ENCODE measurements at places on chromosomes 3 and 15.

DNA sequence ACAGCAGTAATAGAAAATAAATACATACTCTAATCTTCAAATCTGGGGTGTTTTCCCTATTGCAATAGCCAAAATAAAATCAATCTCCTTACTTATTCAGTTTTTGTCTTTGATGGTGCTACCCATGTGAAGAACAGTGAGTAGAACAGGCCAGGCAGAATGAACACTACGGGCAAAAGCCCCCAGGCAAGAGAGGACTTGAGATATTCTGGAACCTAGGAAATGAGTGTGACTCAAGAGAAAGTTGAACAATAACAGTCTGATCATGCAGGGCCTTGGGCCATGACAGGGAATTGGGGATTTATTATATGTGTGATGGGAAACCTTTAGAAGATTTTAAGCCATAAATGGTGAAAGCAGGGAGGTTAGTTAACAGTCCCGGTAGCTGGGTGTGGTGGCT lies 14.0 kb upstream of the DUT start:
- DNase-seq, result no peak

GRCh38 chr15:35490511-35490910 lies 55.5 kb downstream of the DPH6 start:
- DNase-seq, result no peak

GRCh38 chr3:46831316-46831715 lies 31.9 kb downstream of the MYL3 start:
- DNase-seq, result no peak

- no peak for DNase-seq
These were observed 78.8 kb upstream of the CTNNB1 start for GRCh38 chr3:41120460-41120859.

GRCh38 chr3:11154036-11154952 lies at the start of gene HRH1:
TSS of gene HRH1 (plus strand) at chr3:11154493. CDS start at chr3:11259038, 104,545 bp downstream.
- no peak for DNase-seq

DNA sequence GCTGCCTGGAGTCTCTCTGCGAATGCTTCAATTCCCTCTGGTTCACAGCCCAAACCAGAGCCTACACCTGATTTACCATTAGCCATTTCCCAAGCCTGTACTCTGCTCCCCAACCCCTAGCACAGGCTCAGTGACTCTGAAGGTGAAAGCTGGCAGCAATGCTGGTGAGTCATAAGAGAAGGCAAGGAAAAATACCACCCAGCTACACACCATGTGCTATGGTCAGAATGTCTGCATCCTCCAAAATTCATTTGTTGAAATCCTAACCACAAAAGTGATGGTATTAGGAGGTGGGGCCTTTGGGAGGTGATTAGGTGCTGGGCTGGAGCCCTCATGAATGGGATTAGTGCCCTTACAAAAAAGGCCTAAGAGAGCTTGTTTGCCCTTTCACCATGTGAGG lies 117.1 kb upstream of the TJP1 start:
- no peak for DNase-seq

DNA sequence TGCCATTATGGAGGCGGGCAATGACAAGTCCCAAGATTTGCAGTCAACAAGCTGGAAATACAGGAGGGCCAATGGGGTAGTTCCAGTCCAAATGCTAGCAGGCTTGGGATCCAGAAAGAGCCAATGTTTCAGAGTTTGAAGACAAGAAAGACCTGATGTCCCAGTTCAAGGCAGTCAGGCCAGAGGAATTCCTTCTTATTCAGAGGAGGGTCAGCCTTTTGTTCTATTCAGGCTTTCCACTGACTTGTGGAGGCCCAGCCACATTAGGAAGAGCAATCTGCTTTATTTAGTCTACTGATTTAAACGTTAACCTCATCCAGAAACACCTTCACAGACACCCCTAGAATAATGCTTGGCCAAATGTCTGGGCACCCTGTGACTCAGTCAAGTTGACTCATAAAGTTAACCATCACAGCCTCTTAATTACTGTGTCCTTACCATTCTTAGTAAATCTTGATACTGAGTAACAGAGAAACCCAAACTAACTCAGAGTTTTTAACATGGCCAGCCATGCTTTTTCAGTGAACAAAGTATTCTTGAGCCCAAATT lies 50.9 kb upstream of the NPHP3 start:
- DNase-seq, result no peak

DNA sequence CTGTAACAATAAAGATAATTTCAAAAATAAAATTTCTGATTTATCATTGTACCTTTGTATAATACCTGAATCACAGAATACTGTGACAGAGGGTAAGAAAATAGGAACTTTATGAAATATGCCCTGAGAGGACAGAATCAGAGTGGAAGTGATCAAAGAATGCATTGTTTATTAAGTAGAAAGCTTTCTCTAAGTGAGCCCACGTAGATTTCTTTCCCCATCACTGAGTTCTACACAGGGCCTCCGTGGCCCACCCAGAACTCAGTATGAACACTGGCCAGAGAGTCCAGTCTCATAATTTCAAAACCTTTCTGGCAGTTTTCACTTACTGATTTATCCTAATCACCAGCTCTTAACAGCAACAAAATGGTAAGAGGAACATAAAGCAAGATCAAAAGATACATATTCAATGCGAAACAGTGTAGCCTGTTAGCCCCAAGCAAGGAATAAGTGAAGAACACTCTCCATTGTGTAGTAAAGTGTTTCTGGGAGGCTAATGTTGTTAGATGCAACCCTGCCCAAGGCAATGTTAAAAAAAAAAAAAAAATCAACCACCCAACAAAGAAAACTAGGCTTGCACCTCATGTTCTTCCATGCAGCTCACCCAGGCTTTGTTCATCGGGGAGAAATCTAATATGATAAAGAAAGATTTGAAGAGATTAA lies 341.3 kb downstream of the LSAMP start:
- DNase-seq, result no peak

- DNase-seq, result no peak
These were observed 22.7 kb downstream of the TMEM207 start for GRCh38 chr3:190426806-190427507.

GRCh38 chr3:50193286-50193685 lies 1.9 kb downstream of the GNAT1 start:
- DNase-seq, result no peak

DNA sequence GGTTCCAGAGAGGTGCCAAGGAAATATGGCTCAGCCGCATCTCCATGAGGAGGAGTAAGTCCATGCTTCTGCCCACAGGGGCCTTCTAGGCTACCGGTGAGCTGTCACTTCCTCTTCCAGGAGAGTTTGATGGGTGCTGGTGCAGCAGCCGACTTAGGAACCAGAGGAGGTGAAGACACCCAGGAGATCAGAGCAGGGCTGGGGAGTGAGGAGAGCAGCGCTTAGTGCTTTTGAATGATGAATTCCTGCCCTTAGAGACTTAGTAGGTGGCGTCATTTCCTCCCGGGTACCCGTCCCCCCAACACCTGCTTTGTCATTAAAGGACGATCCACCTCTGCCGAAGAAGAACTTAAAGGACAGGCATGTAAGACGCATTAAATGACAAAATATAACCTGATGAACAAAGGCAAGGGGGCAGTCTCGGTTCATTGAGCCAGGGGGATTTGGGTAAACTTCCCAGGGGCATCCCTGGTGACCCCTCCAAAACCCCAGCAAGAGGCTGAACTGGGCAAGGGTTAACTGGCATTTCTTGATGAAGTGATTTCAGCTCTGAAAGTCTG lies 67.6 kb downstream of the HES1 start:
- no peak for DNase-seq

- no peak for DNase-seq
These were observed 165.1 kb downstream of the IL5RA start for GRCh38 chr3:2945121-2945520.

GRCh38 chr3:195855471-195856409 lies 44.0 kb upstream of the MUC4 start:
- DNase-seq, result no peak

DNA sequence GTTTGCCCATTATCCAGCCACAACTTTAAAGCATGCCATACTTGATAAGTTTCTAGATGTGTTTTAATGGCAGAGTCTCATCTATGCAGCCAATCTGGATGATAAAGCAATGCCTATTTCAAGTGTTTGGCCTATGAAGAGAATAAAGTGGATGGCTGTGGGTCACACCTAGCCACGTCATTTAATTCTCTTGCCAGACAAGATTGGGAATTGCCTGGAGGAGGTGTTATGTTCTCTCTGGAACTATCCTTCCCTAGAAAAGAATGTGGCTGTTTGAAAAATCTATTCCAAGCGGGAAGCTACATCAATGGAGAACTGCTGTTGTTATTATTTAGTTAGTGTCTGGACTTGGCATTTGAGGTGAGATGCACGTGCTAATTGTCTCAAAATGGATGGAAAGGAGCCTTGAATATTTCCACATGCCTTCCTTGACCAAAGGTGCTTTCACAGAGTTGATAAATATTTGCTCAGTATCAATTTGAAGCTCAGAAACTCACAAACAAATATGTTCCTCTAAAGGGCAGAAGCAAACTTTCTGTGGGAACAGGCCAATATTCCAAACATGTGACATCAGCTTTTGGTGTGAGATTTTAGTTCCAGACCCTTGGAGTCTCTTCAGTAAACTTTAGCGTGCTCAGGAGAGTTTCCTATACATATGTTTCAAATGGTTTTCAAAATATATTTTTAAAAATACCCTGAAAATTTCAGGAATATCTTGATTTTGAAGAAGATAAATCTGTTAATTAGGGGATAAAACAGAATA lies 510.6 kb upstream of the SGO1 start:
- DNase-seq, result no peak

DNA sequence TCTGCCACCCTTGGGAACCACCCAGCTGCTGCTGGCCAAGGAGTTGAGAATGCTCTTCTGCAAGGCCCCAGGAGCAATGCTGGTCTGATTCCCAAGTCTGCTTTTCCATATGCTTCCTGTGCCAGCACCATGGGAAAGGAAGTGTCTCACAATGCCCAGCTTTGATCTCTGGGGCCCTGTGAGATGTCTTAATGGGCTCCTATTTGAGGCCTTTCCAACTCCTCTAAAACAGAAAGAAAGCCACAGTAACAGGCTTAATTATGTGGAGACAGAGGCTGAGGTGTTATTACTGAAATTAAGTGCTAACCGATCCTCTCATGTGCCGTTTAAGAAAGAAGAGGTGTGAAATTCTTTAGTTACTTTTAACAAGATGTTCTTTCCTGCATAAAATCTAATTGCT lies 4.5 kb downstream of the EOGT start:
- DNase-seq, result no peak

- no peak for DNase-seq
These were observed 47.9 kb upstream of the LCTL start for GRCh38 chr15:66613743-66614142.

- no peak for DNase-seq
These were observed 1.5 kb downstream of the RBP1 start for GRCh38 chr3:139537795-139538621.

- DNase-seq, result no peak
These were observed 152.5 kb upstream of the PEX5L start for GRCh38 chr3:180189310-180189648.

- DNase-seq, result no peak
These were observed 117.8 kb downstream of the UBE2E2 start for GRCh38 chr3:23320586-23321570.

DNA sequence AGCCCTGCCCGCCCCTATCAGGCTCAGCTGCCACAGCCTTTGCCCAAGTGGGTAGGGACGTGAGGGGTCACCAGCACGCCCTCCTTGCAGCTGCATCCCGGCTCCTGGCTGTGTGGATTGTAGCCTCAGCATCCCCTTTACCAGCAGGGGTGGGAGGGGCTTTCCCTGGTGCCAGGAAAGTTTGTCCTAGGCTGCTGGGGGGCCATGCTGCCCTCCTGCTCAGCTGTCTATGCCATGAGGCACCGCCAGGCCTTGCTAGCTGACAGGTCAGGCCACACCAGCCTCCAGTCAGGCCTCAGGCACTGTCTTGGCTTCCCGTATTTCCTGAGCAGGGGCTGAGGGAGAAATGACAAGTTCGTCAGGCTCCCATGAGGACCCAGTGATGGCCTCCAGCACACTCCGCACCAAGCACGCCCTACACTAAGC lies 32.3 kb downstream of the TKT start:
- DNase-seq, result no peak

GRCh38 chr15:29870495-29871151 lies 48.4 kb upstream of the TJP1 start:
- DNase-seq, result no peak

- no peak for DNase-seq
These were observed 2.8 kb upstream of the BCL6 start for GRCh38 chr3:187748050-187748481.

DNA sequence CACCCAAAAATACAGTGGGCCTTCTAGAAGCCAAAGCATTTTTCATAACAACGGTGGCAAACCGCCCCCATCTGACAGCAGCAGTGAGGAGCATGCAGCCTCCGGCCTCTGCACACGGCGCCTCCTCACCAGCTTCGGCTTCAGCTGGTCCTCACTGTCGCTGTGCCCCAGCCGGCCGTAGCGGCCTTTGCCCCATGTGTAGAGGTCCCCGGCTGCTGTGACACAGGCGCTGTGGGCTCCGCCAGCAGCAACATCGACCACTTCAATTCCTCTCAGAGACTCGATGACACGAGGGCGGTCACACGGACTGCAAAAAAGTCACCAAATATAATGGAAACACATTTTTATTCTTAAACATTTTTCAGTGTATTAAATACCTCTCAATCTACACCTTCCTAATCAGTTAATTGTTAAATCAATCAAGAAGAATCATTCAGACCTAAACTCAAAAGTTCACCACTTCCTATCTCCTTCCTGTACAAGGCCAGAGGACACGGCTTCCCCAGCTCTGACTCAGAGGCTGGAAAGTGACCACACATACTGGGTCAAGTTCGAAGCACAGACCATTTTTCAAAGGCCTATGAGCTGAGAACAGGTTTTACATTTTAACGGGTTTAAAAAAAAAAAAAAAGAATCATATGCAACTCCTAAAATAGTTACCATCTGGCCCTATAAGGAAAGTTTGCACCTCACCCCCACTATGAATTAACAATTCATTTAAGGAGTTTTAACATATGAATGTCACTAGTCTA lies 33.6 kb upstream of the OCA2 start:
- DNase-seq, result no peak

DNA sequence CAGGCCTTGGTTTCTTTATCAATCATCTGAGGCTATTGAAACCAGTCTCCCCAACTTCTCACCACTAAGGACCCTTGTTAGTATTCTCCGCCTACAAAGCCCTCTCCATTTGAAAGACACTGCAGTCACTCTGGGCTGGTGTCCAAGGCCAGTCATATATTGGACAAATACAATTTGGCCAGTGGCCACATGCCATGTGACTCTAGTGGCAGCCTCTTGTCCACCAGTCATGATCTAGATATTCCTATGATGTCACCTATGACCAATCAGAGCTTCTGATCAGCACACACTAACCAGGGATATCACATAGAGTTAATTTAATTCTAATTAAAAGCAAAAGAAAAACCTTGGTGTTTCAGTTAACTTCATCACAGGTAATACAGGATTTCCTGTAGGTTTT lies 68.2 kb downstream of the RAB11A start:
- no peak for DNase-seq

GRCh38 chr15:57183041-57183440 lies 193.3 kb upstream of the CGNL1 start:
- no peak for DNase-seq

All from AG04450 (cell line).